ENCODE measurements at places on chromosomes 2 and 18.

DNA sequence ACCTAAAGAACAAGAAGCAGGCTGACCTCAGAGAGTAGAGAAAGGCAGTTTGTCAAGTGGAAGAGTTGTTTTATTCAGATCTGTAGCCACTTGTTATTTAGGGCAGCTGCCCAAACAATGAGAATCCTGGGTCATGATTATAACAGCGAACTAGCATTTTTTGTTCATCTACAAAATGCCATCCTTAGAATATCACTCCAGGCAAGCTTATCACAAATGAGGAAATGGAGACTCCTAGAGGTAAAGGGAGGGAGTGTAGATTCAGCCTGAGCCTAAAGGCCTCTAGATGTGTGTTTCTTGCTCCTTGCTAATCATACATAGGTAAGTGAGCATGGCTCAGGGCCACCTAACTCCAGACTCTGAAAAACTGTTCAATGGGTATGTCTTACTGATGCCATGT lies 126.1 kb downstream of the HNMT start:
- peak; percentile 59 for DNase-seq

- no peak for DNase-seq
Measured at GRCh38 chr2:83221258-83221657, 1237.8 kb downstream of the SUCLG1 start.

DNA sequence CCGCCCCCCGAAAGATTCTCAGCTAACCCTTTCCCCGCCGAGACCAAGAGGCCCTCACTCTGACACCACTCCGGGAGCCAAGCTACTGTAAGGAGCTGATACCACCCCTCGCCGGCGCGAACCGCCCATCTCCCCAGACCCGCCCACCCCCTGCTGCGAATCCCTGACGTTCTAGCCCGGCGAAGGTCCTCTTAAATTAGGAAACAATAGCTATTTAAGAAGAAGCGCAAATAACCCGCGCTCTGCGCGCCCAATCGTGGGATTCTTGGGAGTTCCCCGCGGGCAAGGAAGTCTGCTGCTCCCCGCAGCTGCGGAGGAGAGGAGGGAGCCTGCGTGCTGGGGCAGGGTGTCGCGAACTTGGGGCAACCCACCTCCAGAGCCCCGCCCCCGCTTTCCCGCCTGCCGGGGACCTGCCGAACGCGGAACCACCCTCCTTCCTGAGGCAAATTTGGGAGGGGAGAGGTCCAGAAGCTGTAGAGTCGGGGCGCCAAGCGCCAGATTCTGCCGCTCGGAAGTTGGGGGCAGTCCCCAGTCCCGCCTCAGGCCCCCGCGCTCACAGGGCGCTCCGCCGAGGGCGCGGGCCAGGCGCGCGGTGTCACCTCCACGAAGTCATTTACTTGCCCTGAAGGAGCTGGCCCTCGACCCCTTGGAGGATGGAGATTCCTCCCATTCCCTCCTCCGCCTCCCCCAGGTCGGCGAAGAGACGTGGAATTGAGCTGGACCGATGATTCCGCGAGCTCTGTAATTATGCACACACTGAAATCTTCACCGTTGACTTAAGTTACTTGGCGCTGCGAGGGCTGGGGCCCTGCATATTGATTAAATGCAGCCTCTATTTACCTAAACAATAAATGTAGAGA lies 8.4 kb upstream of the SP9 start:
- peak; percentile 56 for DNase-seq

DNA sequence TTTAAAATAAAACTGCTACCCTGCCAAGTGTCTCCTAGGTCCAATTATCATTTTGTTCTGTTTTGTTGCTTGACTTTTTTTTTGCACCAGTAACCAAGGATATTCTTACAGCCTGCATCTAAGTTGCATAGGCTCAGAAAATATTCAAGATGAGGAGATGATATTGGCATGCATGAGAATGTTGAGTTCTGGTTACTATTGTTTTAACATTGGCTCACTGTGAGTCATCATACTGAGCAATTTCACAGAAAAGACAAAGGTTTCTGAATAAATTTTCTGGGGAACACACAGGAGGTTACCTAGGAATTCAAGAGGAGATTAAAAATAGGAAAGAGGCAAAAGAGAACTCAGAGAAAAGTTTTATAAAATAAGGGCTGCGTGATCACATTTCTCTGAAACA lies 84.8 kb upstream of the POU3F3 start:
- no peak for DNase-seq

- DNase-seq = no peak
Measured at GRCh38 chr2:217331523-217332416, 471.9 kb upstream of the TNP1 start.

Measured in common myeloid progenitor, CD34-positive (primary cell).